ENCODE measurements at places on chromosomes 2 and 18. TPM values are rescaled to one million over a fixed set of nuclear protein-coding genes. Genes with fewer than 3 reads are reported as not detected.

- H3K27ac ChIP-seq = peak overlapping the region; percentile 60
- H3K4me3 ChIP-seq = no peak overlapping the region
- H3K27me3 ChIP-seq = no peaks in the 10 kb centered on the region
- no peaks in the 10 kb centered on the region for H3K36me3 ChIP-seq
Observed at GRCh38 chr18:49101236-49101635, 150.5 kb upstream of the SMAD7 start.

DNA sequence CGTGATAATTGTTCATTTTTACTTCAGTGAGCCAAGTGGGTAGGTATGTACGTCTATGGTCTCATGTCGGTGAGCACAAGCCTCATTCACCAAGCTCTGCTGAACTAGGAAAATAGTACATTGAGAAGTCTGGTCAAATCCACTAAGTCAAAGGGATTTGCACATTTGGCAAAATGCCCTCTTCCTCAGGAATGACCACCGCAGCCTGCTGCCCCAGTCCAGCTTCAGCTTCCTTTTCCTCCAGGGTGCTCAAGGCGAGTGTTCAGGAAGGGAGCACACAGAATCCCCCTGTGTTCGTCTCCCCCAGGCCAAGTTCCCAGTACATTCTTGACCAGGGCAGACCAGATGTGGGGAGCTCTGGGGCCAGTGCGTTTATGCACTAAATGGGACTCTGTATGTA lies 23.0 kb downstream of the TCF7L1 start:
- H3K4me1 ChIP-seq = peaks cover 35% of the 10 kb centered on the region
- no peaks in the 10 kb centered on the region for H3K27me3 ChIP-seq
- H3K4me3 ChIP-seq = no peak overlapping the region
- H3K27ac ChIP-seq = peak overlapping the region; percentile 64

- no peak overlapping the region for H3K27ac ChIP-seq
- H3K27me3 ChIP-seq = no peaks in the 10 kb centered on the region
- no peaks in the 10 kb centered on the region for H3K4me1 ChIP-seq
- no peaks in the 10 kb centered on the region for H3K36me3 ChIP-seq
- no peak overlapping the region for H3K4me3 ChIP-seq
Observed at GRCh38 chr2:6452702-6453481, 412.8 kb downstream of the CMPK2 start.

GRCh38 chr2:45691171-45691999 lies 39.9 kb downstream of the PRKCE start:
- H3K4me3 ChIP-seq = no peak overlapping the region
- no peak overlapping the region for H3K27ac ChIP-seq

The FSHR gene
- 0.20 TPM for total RNA-seq
